ENCODE measurements at places on chromosomes 1 and 21.

- DNase-seq: no peak
Observed at GRCh38 chr1:71232166-71232763, 151.4 kb upstream of the ZRANB2 start.

- DNase-seq: no peak
Observed at GRCh38 chr1:201877877-201878401, 10.8 kb upstream of the SHISA4 start.

DNA sequence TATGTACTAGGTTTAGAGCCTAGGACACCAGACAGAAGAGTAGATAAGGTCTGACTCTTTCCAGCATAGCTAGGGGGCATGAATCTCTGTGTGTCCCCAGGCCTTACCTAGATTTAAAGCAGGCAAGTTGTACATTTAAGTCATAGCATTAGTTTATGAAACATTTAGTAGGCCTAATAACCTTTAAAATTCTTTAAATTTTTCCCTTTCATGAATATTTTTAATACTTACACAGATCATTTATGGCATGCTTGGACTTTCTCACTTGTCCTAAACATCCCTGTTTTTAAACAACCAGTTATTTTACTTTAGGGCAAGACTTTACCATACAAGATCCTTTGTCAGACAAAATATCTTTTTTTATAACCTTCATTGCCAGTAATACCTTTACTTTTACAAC, 258.4 kb upstream of the ZRANB2 start:
- no peak for DNase-seq

GRCh38 chr1:181089676-181090544, 1.4 kb downstream of the IER5 start:
- peak; percentile 32 for DNase-seq

GRCh38 chr1:209648931-209649776, 3.1 kb downstream of the LAMB3 start:
- DNase-seq: no peak

- DNase-seq: no peak
Observed at GRCh38 chr21:34754690-34755647, 86.2 kb downstream of the CLIC6 start.

GRCh38 chr1:57164584-57164983, 198.8 kb upstream of the C8B start:
- no peak for DNase-seq

- no peak for DNase-seq
Observed at GRCh38 chr1:246108278-246108925, 398.7 kb downstream of the SMYD3 start.

GRCh38 chr1:33010932-33011731, 25.6 kb downstream of the AK2 start:
- DNase-seq: peak; percentile 12

Measured in hypothalamus (tissue), 51 donors.